ENCODE measurements at places on chromosomes 7 and 10.

DNA sequence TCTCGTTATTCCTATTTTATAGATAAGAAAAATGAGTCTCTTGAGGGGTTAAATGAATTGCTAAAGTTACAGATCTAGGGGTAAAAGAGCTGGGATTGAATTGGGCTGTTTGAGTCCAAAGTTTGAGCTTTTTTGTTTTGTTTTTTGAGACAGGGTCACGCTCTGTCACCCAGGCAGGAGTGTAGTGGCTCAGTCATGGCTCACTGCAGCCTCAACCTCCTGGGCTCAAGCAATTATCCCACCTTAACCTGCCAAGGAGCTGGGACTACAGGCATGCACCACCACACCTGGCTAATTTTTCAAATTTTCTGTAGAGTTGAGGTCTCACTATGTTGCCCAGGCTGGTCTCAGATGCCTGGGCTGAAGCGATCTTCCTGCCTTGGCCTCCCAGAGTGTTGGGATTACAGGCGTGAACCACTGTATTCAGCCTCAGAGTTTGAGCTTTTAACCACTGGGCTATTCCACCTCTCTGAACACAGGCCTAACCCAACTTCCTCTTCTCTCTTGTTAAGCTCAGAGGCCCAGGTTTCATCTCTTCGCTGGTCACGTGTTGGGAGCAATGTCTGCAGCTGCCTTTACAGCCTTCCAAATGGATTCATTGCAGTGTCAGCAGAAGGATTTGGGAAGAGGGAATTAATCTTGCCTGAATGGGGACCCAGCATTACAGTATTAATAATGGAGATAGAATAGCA, 8.0 kb downstream of the SUFU start:
- no peak for DNase-seq

DNA sequence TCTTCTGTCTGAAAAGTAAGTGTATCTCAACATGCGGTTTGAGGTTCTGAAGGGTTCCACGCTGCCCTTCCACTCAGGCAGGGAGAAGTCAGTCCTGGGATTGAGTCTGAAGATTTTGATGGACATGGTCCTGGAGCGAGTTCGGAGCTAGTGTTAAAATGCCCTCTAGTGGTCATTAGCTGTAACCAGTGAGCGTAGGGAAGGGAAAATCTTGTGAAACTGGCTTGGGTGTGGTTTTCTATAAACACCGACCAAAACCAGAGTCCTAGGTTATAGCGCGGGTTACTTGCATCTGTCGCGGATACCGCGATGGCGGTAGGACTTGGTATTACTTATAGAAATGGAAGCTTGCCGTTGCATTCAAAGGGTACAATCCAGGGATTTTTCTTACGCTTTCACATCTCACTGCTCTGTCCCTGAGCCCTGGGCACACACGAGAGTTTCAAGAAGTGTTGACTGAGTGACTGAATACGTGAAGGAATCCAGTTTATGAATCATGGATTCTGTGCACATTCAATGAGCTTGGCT, 348.2 kb upstream of the C7orf33 start:
- DNase-seq: no peak

DNA sequence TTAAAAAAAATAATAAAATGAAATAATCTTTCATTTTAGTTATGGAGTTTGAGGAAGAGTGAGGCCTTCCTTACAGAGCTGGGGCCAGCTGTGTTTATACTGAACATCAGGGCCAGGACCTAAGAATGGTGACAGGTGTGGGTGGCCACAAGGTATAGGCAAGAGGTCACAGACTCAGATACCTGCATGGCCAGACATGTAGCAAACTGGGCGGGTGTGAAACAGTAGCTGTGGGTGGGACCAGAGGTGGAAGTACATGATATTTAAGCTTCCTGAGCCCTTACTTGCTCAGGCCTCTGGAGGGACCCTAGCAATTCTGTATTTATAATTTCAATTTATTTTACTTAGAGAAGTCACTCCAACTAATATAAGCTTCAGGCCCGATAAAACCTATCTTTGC, 27.7 kb upstream of the CAMK1D start:
- DNase-seq: no peak

GRCh38 chr7:82200601-82201000, 243.0 kb downstream of the CACNA2D1 start:
- DNase-seq: no peak

GRCh38 chr7:156625580-156625979, 15.0 kb upstream of the RNF32 start:
- no peak for DNase-seq

GRCh38 chr7:127338122-127338521, 54.4 kb downstream of the ZNF800 start:
- no peak for DNase-seq

DNA sequence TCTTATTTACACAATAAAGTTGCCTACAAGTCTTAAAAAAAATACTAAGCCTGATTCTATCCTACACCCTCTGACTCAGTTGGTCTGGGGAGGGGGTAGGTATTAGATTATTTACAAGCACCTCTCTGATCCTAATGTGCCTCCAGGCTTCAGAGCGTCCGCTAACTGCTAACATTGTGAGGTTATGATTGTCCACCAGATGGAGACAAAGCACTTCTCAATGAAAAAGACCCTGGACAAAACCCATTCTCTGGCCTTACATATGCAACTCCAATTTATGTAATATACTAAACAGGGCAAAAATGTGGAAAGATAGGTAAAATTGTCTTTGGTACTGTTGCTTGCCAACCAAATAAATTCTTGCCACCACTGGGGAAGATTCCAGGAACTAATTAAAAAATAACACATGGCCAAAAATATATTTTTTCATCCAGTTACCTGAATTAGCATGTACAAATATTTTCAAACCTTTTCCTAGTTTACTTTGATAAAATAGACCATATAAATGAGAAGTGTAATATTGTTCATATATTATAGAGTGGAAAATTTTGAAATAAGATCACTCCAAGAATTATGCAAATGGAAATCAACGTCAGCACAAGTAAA, 92.4 kb downstream of the KIF20B start:
- no peak for DNase-seq

DNA sequence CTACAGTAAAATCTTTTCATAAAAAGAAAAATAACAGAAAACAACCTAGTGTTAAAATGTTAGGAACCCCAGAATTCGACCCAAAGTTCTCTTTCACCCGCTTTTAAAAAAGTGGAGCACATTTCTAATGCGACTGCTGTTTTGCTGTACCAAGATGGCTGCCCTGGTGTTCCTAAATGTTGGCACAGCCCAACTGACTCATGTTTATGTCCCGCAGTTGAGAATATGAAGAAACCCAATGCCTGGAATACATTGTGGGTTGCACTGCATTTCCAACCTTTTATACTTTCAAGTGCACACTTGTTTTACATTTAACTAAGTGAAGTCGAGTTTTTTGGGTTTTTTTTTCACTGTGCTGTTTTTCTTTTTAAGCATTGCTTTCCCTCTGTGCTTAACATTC, 944 bp downstream of the STEAP1B start:
- DNase-seq: no peak

- no peak for DNase-seq
Observed at GRCh38 chr10:132856869-132857524, 71.0 kb upstream of the NKX6-2 start.

Measured in stimulated activated CD8-positive, alpha-beta memory T cell treated with anti-CD3 and anti-CD28 coated beads, Interleukin-15, amount 100 ng/mL, for 4 hours (primary cell).